ENCODE measurements at places on chromosomes 6 and 20.

DNA sequence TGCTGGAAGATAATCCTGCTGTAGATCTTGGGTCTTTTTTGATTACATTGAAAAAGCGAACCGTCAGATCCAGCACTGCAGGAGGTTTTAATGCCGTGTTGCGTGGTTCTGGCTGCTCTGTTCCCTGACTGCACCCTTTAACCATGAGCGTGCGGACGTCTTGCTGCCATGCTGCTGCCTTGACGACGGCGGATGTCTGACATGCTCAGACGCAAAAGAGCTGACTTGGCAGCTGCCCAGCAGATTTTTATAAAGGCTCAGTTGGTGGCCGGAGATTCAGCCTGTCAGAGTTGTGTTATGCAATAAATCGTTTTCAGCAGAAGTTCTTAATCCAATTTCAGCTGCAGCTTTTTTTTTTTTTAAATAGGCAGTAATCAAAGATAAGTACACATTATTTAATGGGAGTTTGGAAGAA lies 119.4 kb downstream of the JARID2 start:
- DNase-seq: no peak

DNA sequence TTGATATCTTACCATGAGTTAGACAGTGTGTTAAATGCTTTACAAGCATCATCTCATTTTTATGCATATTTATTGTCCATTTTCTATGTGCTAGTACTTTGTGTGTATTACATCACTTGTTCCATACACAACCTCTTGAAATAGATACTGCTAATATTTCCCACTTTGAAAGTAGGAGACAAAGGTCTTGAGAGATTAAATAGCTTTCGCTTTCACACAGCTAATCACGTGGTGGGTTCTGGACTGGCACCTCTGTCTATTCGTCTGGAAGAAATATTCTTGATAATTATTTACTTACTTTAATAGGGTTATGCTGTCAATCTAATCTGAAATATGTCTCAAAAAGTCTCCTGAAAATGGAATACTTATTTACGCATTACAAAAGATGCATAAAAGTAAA lies 30.2 kb downstream of the EPHA7 start:
- no peak for DNase-seq

DNA sequence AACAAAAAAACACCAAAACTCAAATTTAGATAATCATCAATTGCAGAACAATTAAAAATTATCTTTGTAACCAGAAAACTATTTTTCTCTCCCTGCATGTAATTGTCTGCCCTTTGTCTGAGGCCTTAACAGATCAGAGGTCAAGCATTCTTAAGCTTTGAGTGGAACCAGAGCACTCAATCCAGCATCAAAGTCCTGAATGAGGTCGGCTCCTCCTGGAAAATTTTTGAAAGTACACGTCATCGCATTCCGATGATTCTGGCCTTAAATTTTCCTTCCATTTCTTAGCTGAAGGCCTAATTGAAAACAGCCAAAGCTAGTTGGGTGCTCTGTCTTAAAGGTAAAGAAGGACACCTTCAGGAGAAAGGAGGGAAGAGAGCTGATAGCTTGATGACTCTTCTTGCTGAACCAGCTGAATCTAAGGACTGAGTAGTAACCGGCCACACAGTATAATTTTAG lies 510.2 kb upstream of the SULF2 start:
- no peak for DNase-seq

DNA sequence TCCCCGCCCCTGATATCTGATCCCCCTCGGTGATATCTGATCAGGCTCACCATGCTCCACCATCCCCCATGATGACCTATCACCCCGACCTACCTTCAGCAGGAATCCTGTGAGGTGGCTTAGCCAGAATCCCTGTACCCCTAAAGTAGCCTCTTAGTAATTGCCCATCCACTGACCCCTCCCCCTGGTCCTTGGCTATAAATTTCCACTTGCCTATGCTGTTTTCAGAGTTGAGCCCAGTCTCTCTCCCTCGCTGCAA lies 177.5 kb upstream of the GGTLC1 start:
- no peak for DNase-seq

DNA sequence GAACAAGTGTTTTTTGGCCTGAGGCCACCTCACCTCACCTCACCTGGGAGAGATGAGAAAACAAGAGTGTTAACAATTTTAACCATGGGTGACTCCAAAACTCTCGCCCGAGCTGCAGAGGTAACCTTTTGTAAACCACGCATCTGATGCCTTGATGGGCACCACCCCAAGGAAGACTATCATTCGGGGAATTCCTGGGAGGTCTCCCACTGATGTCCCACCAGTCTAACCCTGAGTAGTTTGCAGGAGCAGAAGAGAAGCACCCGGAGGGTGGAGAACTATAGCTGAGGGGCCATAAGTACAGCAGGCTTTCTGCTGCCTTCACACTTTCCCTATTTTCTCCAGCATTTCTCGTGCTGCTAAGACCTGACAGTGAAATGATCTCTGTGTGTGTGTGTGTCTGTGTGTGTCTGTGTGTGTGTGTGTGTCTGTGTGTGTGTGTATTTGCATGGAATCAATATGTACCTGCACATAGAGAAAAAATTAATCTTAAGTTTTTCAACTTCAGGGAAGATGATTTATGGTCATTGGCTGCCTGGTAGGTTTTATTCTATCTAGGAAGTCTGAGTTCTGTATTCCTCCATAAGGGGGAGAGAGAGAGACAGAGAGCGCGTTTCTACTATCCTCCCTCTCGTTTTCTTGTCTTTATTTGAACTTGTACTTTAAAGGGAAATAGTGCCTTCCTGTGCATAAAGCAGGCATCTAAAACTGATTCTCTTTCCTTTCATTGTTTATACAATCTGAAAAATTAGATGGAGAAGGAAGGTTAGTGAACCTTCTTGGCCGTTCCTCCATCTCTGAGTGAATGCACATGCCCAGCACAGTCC lies 75.8 kb downstream of the CAP2 start:
- no peak for DNase-seq

GRCh38 chr6:82260997-82261732 lies 13.6 kb upstream of the IBTK start:
- DNase-seq: no peak

DNA sequence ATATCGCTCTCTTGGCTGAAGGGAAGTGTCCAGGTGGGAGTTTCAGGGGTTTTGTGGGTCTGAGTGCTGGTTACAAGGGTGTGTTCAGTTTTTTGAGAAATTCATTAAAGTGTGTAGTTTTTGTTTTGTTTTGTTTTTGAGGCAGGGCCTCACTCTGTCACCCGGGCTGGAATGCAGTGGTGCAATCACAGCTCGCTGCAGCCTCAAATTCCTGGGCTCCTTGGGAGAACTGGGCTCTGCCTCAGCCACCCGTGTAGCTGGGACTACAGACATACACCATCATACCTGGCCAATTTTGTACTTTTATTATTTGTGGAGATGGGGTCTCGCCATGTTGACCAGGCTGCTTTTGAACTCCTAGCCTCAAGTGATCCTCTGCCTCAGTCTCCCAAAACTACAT lies 51.2 kb upstream of the RALGAPA2 start:
- no peak for DNase-seq

GRCh38 chr6:106901062-106901461 lies 73.5 kb downstream of the CD24 start:
- no peak for DNase-seq

DNA sequence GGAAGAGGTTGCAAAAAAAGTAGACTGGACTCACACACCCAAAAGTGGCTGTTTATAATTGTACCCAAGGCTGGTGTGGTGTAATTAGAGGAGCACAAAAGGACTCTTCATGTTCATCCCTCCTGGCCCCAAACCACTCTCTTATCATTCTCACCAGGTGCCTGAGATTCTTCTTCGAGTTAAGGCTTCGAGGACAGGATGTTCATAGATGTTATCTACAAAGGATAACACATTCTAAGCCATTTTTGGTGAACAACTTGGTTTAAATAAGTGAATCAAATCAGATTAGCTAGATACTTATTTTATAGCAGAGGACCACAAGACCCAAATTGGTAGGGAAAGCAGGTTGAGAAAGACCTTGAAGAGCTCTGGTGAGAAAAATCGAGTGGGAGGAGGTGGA lies 73.1 kb upstream of the SUPT3H start:
- DNase-seq: no peak

- DNase-seq: no peak
Observed at GRCh38 chr6:134599079-134599478, 281.2 kb upstream of the SGK1 start.

- no peak for DNase-seq
Observed at GRCh38 chr20:47603260-47603659, 101.6 kb downstream of the NCOA3 start.

- DNase-seq: no peak
Observed at GRCh38 chr6:170102038-170102437, 188.8 kb downstream of the DLL1 start.

- no peak for DNase-seq
Observed at GRCh38 chr6:56816370-56816769, 138.5 kb upstream of the BEND6 start.

DNA sequence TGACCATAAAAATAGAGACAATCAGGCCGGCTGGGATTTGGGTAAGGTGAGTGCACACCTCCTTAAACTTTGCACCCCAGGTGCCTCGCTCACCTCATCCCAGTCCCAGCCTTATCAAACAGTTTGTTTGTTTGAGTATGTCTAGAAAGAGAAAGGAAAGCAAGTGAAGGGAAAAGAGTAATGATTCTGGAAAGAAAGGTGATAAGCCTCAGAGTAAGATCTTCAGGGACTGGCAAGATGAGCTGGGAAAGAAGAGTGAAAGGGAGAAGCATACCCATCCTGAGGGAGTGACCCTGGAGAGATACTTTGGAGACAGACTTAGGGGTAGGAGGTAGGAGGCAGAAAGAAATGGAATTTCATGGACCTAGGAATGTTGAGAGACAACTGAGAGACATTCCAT lies 1.7 kb downstream of the TAP2 start:
- no peak for DNase-seq

GRCh38 chr6:144413418-144413817 lies 128.3 kb downstream of the UTRN start:
- no peak for DNase-seq

GRCh38 chr6:91482498-91482897 lies 895.6 kb upstream of the MAP3K7 start:
- peak; percentile 33 for DNase-seq

- DNase-seq: no peak
Observed at GRCh38 chr6:8299034-8299433, 136.3 kb downstream of the SLC35B3 start.

Measured in GM06990 (cell line).